T-helper 17 cell (primary cell): ENCODE measurements at places on chromosomes 2 and 18.
A peak's percentile ranks its signal among the peaks of the same experiment; 100 is the strongest.

- DNase-seq, result no peak
Measured at GRCh38 chr2:109398366-109399015, 215.3 kb downstream of the SEPTIN10 start.

- DNase-seq, result no peak
Measured at GRCh38 chr18:49161627-49162026, 210.9 kb upstream of the SMAD7 start.

GRCh38 chr2:218095853-218096252, 26.8 kb downstream of the RUFY4 start:
- DNase-seq, result no peak

DNA sequence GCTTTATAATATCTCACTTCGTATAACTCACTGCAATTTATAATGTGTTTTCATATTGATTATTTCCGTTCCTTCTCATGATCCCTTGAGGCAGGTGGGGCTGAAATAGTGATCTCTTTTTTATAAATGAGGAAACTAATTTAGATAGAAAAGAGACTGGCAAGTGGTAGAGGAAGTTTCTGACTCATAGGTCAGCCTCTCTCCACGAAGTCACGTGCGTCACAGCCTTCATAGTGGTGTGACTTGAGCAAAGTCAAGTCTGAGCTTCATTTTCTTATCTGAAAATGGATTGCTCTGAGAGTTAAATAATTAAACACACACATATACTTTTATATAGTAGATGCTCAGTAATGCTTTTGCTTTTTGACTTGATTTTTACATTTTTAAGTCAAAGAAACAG, 19.9 kb downstream of the ABCG5 start:
- DNase-seq, result no peak

DNA sequence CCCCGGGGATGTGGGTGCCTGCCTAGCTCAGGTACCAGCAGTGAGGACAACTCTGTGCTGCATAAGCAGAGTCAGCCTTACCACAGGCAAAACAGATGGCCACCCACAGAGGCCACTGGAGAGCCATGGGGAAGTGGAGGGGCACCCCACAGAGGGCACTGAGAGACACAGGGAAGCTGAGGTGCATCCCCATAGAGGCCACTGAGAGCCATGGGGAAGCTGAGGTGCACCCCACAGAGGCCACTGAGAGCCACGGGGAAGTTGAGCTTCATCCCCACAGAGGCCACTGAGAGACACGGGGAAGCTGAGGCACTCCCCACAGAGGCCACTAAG, 134.1 kb upstream of the EPAS1 start:
- no peak for DNase-seq

DNA sequence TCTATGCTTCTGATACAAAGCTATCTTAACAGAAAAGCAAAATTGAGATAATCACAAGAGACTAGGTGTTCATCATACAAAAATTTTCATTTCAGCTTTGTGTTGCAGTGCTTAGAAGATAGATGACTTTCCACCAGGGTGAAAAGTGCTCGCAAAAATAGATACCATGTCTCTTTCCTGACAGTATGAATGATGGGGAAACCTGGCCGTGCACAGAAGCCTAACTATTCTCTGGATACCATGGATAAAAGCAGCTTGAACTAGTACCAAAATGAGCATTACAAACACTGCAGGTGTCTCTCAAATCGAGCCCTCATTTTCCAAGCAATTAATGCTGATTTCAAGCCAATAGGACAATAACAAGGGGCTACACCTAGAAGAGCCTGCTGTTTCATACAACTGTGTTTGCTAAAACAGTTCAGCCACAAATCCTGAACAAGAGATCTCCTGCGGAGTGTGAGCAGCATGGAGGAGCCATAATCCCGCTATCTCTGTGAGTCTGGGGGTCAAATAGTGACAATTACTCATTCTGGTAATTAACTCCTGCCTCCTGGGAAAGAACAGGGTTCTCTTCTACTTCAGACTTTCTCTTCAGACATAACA, 507.6 kb downstream of the PID1 start:
- no peak for DNase-seq

- no peak for DNase-seq
Measured at GRCh38 chr18:45688113-45688512, 35.9 kb upstream of the SLC14A1 start.

DNA sequence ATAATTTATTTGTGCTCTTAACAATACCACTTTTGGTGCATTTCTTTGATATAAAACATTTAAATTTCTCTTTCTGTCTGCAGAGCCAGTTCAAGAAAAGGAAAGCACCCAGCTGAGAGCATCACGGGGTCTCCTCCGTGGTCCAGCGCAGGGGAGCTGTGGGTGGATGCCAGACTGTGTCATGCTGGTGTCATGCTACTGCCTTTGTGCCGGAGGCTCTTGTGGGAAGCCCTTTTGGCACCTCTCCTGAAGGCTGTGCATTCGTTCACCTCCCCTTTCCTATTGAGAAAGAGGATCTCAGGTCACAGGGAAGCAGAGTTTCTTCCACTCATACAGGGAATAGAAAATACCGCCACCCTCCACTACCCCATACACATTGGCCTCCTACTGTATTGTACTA, 450.4 kb downstream of the GALR1 start:
- DNase-seq, result no peak

DNA sequence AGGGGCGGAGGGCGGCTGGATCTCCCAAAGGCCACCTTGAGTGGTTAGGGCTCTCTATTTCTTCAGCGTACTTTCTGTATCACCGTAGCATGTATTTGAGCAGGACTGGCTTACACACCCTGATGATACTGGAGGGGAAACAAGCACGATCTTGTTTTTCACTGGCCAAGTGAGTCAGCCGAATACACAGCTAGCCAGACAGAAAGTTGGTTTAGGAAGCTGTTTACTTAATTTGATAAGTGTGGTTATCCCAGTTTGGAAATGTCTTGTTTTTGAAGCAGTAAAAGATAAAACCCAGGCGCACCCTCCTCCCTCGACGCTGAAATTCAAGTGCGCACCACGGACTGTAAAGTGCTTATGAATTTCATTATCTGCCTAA, 582 bp downstream of the RIOK3 start:
- no peak for DNase-seq

- DNase-seq, result no peak
Measured at GRCh38 chr2:132804051-132804450, 134.0 kb upstream of the LYPD1 start.

DNA sequence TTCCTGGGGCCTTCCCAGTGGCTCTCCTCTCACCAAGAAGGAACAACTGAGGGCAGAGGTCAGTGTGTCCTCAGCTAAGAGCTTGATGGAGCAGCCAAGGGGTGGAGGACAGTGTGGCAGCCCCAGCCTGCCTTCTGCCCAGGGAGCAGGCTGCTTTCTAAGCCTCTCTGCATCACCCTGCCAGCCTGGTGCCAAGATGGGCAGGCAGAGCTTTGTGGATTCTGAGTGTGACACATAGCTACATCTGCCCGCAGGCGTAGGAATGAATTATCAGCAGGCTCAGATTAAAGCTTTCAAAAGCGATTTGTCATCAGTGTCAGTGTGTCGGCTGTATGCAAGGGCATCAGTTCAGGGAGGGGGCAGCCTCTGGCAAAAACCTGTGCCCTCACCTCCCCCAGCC, 8.7 kb downstream of the MAL start:
- no peak for DNase-seq

- DNase-seq, result no peak
Measured at GRCh38 chr18:22528291-22528690, 110.6 kb upstream of the CTAGE1 start.

GRCh38 chr2:41602341-41602740, 445.5 kb upstream of the PKDCC start:
- no peak for DNase-seq

DNA sequence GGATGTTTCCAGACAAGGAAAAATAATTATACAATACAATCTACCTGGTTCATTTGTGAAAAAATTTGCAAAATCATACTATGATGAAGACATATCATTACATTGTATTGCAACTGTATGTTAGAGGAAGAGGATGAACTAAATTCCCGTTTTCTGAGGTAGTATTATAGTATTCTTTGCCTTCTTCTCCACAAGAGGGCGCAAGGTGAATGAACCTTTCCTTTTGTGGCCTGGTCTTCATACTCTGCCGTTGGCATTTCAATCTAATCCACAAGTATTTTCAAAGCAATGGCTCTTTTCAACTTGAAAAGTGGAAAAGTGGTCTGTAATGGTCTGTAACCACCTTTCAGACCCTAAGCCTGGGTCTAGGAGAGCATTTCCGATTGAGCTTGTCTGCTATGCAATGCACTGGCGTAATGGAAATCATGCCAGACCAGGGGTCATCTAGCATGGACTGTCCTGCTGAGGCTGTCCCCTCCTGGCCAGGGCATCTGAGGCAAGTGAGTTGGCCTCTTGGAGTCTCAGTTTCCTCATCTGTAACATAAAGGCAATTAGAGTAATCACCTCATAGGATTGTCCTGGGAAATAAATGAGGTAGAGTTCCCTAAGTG, 30.8 kb upstream of the ZNF396 start:
- DNase-seq, result no peak

GRCh38 chr2:189662669-189663226, 1.5 kb downstream of the ASNSD1 start:
- DNase-seq, result no peak

GRCh38 chr18:76349067-76349715, 145.9 kb downstream of the ZNF516 start:
- DNase-seq, result peak; percentile 50

- no peak for DNase-seq
Measured at GRCh38 chr2:209808521-209808920, 36.9 kb downstream of the UNC80 start.

DNA sequence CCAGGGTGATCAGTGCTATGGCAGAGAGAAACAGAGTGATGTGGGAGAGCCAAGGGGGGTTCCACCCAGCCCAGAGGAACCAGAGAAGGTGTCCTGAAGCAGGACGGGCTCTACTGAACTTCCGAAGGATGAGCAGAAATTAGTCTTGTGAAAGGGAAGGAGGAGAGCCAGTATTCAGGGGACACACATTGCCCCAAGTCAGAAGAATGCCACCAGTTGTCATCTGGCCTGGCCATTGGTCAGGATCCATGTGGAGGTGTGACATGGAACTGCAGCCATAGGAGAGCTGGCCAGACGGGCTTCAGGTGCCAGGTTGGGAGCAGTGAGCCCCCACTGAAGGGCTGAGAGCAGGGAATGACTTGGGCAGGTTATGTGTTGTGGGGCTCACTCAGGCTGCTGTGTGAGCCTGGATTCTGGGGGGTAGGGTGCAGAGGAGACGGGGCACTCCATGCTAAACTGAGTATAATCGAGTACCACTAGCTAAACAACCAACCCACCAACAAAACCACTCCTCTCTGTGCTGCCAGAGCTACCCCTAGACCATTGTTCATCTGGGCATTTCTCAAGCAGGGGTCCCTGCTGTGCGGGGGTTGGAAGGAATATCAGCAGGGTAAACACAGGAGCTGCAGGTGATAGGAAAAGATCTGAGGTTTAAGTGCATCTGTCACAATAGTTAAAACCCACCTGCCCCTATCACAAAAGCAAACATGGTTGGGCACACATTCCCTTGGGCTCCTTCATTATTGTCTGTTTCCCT, 25.3 kb downstream of the MARCO start:
- no peak for DNase-seq

GRCh38 chr2:239388236-239389151, 12.3 kb downstream of the HDAC4 start:
- no peak for DNase-seq

DNA sequence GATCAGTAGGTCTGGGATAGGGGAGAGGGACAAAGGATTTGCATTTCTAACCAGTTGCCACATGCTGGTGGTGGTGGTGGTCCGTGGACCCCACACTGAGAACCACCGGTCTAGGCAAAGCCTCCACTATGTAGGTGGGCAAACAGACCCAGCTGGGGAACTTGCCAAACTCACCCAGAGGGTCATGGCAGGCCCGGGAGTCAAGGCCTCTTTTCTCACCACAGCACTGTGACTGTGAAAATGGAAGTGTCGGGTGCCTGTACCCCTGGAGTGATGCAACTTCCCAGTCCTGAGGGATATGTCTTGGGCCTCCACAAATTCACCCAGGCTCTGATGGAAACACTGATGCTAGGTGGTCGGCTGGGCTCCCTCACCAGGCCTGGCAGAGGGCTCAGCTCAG, 101.2 kb upstream of the SMAD2 start:
- no peak for DNase-seq

DNA sequence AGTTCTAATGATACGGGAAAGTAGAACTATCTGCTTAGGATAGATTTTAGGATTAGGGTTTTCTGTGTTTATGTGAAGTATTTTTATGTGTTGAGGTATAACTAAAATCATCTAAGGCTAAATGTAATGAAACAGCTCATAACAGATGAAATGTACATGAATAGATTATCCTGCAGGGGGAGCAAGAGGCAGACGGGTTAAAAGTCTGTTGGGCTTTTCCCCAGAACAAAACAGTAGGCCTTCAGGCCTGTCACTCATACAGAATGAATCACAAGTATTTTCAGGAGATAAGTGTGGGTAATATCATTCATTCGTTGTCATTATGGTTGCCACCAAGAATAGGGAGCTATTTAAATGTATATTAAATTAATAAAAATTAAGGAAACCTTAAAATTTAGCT, 107.9 kb upstream of the IL1R2 start:
- no peak for DNase-seq

DNA sequence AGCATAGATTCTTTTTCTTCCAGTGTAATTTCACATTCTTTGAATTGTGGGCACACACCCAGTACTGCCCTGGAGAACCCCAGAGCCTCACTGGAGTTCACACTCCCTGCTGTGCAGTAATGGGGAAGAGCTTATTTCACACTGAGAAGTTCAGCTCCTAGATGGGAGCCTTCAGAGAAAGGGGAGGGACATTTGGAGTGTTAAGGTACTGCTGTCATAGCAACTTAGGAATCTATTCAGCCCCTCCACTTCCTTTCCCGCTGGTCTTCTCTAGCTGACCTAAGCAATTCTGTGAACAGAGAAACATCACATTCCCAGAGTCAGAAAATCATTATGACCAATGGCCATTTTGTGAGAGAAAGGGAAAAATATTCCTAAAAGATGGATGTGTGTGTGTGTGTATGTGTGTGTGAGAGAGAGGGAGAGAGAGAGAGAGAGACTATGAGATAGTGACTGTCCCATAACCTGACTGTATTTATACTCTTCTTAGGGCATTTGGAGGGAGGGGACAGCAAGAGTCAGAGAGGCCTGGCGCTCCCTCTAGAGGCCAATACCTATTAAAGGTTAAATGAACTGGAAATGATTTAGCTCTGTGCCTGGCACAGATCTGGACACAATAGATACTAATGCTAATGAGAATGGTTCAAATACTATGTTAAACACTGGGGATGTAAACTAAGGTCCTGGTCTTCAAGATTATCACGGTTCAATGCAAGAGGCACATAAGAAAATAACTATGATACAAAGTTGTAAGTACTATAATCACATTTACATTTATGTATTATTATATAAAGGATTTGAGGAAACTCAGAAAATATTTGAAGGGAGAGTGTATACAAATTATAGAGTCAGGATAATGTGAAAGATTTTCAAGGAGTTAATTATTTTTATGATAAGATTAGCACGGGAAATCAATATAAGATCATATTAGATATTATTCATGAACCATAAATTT, 41.5 kb upstream of the RPE start:
- DNase-seq, result no peak

- no peak for DNase-seq
Measured at GRCh38 chr2:205361272-205361671, 321.0 kb upstream of the NRP2 start.
